ENCODE measurements at places on chromosomes 2 and 18. TPM values are rescaled to one million over a fixed set of nuclear protein-coding genes. Genes with fewer than 3 reads are reported as not detected.

GRCh38 chr2:145538661-145539350 is 1018.9 kb upstream of the ZEB2 start:
- H3K27me3 ChIP-seq = no peaks in the 10 kb centered on the region
- no peaks in the 10 kb centered on the region for H3K4me1 ChIP-seq
- no peak for DNase-seq
- no peaks in the 10 kb centered on the region for H3K36me3 ChIP-seq
- H3K4me3 ChIP-seq = no peak overlapping the region
- no peak overlapping the region for H3K27ac ChIP-seq

DNA sequence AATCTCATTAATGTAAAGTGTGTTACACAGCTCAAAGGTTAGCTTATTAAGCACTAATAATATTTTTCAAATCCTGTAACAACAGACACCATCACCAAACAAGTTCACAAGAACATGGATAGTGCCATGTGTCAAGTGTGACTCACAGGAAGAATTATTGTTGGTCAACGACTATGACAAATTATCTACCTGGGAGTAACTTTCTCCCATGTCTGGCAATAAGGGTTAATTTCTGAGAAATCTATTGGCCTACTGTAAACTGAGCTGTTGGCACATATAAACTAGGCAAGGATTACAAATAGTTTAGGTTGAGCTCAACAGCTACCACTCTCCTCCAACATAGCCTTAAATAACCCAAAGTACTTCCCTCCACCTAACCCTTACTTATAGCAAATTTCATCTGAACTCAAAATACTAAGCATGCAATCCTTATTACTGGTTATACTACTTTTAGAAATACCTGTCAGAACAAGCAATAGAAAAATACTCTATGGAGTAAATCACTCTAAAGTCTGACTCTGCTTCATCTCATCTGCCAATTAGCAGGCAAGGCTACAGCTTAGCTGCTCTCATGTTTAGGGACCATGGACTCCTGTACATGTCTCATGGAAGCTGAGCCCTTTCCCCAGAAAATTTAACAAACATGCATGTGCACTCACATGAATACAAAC is 223.0 kb downstream of the NBAS start:
- no peak overlapping the region for H3K27ac ChIP-seq
- no peaks in the 10 kb centered on the region for H3K4me1 ChIP-seq
- H3K4me3 ChIP-seq = no peak overlapping the region

DNA sequence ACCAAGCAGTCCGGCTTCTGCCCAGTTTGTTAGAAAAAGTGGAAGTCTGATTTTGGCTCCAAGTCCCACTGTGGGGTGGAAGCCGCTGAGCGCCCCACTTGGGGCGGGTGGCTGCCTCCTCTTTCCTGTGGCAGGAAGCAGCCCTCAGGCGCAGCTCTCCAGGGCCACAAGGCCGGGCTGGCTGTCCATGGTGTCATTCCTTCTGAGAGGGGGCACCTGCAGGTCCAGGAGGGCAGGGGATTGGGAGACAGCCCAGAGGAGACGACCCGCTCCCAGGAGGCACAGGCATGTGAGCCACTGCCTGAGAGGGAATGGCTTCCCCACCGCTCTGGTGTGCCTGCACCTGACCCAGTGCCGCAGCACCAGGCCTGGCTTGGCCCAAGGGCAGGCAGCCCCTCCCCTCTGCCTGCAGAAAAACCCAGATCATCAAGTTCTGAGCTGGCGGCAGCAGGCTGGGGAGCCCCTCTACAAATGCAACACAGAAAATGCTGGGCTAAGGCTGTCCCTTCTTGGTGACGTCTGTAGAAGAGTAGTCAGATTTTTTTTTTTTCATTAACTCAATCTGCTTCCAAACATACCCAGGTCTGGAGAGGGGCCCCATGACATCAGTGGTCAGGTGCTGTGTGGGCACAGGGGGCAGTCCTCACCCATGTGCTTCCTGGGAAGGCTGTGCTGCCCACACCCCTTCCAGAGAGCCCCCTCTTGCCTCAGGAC is 38.4 kb downstream of the HS6ST1 start:
- no peaks in the 10 kb centered on the region for H3K27me3 ChIP-seq
- no peak overlapping the region for H3K27ac ChIP-seq
- H3K36me3 ChIP-seq = no peaks in the 10 kb centered on the region
- no peaks in the 10 kb centered on the region for H3K4me1 ChIP-seq
- no peak overlapping the region for H3K4me3 ChIP-seq
- no peak for DNase-seq

- peaks cover 15% of the 10 kb centered on the region for H3K4me1 ChIP-seq
- no peak for DNase-seq
- H3K27ac ChIP-seq = no peak overlapping the region
- H3K4me3 ChIP-seq = no peak overlapping the region
Observed at GRCh38 chr18:50360611-50361010, 14.2 kb upstream of the SKA1 start.

DNA sequence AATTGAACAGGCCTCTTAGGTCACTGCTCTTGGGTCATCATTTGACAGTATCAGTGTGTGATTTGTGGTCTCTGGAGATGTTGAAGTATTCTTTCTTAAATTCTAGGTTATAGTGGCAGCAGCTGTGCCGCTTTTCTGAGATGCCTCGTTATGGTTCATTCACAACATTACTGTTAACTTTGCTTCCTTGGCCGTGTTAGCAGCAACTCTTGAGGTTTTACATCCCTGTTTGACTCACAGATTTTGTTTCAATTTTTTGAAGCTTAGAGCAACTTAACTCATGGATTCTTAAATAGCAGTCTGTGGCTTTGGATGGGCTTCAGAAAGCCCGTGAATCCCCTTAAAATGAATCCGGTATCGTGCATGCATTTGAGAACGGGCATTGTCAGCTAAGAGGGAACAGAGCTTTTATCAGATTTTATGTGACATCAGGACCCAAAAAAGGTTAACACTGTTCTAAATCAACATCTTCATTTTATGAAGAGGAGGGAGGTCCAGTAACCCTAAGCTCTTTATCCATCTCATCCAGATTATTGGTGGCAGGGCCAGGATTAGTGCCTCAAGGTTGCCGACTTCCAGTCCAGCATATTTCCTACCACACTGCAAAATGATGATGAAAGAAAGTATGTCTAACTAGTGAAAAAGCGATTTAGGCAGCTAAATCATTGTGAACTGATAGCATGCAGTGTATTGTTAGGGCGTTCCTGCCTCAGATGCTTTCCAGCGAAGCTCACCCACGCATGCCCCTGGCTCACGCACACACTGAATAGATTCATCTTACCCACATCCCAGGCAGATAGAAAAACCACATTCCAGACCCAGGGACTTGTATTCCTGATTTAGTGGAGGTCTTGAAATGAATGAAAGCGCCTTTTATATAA is 5.1 kb downstream of the TRIB2 start:
- peak; percentile 82 for DNase-seq
- H3K4me3 ChIP-seq = no peak overlapping the region
- H3K27ac ChIP-seq = no peak overlapping the region
- H3K36me3 ChIP-seq = peaks cover 12% of the 10 kb centered on the region
- H3K27me3 ChIP-seq = no peaks in the 10 kb centered on the region
- no peaks in the 10 kb centered on the region for H3K4me1 ChIP-seq

Gene ONECUT2
- 0.04 TPM for total RNA-seq

DNA sequence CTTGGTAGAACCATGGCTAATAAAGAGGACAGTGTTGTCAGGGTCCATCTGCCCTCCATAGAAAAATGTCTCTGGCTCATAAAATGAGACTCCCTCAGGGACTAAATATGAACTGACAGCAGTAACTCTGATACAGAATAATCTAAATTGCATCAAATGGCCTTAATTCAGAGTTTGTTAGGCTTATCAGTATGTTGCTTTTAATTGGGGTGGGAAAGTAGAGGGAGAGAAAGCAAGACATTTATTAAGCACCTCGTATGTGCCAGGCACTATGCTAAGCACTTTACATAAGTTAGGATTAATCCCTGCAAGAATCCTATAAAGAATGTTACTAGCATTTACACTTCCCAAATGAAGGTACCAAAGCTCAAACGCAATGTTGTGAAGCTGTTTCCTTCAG is 115.2 kb downstream of the MMADHC start:
- no peaks in the 10 kb centered on the region for H3K36me3 ChIP-seq
- H3K4me1 ChIP-seq = no peaks in the 10 kb centered on the region
- DNase-seq = no peak
- H3K4me3 ChIP-seq = no peak overlapping the region

DNA sequence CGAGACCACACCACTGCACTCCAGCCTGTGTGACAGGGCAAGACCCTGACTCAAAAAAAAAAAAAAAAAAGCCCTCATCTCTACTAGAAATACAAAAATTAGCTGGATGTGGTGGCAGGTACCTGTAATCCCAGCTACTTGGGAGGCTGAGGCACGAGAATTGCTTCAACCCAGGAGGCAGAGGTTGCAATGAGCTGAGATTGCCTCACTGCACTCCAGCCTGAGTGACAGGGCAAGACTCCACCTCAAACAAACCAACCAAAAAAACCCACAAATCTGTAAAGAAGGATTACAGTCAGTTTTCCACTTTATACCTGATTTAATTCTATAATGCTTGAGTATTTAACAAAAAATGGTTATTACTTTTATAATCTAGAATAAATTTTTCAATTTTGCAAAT is 9.7 kb downstream of the DARS1 start:
- no peak overlapping the region for H3K27ac ChIP-seq
- H3K27me3 ChIP-seq = no peaks in the 10 kb centered on the region
- H3K4me3 ChIP-seq = no peak overlapping the region
- H3K4me1 ChIP-seq = no peaks in the 10 kb centered on the region

- DNase-seq = peak; percentile 6
- no peaks in the 10 kb centered on the region for H3K27me3 ChIP-seq
Observed at GRCh38 chr2:175929850-175930249, 72.2 kb downstream of the LNPK start.

Gene MROH2A
- total RNA-seq = 0.12 TPM

DNA sequence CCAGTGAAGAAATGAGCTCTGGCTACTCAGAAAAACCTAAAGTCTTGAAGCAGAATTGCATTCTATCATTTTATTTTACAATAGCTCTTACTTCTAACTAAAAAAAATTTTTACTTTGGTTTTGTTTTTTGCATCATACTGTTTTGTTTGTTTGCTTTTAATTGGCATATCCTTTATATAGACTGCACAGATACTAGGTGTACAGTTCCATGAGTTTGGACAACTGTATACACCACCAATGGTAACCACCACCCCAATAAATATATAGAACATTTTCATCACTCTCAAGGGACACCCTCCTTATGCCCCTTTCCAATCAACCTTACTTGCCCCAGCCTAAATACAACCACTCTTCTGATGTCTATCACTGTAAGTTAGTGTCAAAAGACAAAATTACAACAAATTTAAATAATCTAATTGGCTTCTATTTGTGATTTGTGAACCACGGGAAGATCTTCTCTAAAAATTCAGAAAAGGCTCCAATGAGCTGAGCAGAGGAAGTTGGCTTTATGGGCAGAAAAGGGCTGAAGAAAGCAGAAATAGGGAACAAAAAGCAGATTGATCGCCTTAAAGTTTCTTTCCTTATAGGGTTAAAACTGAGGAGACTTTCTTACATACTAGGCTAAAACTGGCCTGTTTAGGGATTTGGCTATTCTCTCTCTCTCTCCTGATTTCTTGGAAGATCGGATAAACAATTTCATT is 22.2 kb upstream of the SOS1 start:
- H3K27ac ChIP-seq = no peak overlapping the region

DNA sequence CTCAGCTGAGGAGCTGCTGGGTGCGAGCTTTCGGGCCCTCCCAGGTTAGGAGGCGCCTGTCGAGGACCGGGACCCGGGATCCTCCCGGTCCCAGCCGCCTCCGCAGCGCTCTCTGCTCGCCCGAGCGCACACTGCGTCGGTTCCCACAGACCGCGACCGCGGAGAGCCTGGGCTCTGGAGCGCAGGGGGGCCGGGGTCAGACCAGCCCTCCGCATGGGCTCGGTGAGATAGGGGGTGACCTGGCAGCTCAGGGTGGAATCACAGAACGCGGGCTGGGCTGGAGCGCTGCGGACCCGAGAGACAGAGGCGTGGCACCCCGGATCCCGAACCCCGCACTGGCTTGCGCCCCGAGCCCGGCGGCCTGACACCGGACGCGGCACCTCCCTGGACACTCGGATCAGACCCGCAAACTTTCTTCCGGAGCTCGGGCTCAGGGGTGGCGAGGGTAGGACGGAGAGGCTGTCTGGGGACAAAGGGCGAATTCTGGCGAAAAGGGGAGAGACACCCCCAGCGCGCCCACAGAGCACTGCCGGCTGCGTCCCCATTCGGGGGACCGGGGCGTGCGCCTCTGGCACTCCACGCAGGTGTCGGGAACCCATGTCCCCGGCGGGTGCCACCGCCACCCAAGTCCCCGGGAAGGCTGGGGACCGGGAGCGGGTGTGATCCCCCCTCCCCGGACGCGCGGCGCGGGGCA is 612 bp downstream of the DIPK1C start:
- peaks cover 67% of the 10 kb centered on the region for H3K27me3 ChIP-seq
- no peak for DNase-seq
- H3K4me3 ChIP-seq = peak overlapping the region; percentile 39
- no peaks in the 10 kb centered on the region for H3K36me3 ChIP-seq
- H3K27ac ChIP-seq = no peak overlapping the region

GRCh38 chr2:65382776-65383357 is 49.5 kb downstream of the SPRED2 start:
- no peak overlapping the region for H3K4me3 ChIP-seq
- no peak overlapping the region for H3K27ac ChIP-seq
- no peaks in the 10 kb centered on the region for H3K36me3 ChIP-seq
- H3K4me1 ChIP-seq = peaks cover 4% of the 10 kb centered on the region
- H3K27me3 ChIP-seq = no peaks in the 10 kb centered on the region
- peak; percentile 87 for DNase-seq

Gene PLB1
- 0.39 TPM for total RNA-seq

Gene RESP18
- not detected for total RNA-seq

DNA sequence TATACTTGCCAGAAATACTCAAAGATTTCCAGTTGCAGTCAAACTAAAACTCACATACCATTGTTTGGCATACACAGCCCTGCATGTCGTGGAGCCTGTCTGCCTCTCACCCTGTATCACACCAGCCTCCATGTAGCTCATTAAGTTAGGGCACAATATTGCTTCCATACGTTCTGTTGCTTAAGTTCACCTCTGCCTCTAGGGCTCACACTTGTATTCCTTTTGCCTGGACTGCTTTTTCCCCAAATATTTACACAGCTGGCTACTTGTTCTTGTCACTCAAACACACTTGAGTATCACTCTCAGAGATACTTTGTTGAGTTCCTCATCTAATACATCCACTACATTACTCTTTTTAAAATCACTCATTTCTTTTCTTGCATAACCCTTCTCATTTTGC is 83.1 kb downstream of the PTH2R start:
- no peaks in the 10 kb centered on the region for H3K4me1 ChIP-seq
- DNase-seq = no peak
- H3K27ac ChIP-seq = no peak overlapping the region
- H3K36me3 ChIP-seq = no peaks in the 10 kb centered on the region
- no peak overlapping the region for H3K4me3 ChIP-seq
- no peaks in the 10 kb centered on the region for H3K27me3 ChIP-seq

Gene NCKAP5
- total RNA-seq = 0.21 TPM

- no peaks in the 10 kb centered on the region for H3K4me1 ChIP-seq
- no peaks in the 10 kb centered on the region for H3K36me3 ChIP-seq
- H3K27me3 ChIP-seq = peaks cover 15% of the 10 kb centered on the region
- DNase-seq = no peak
- no peak overlapping the region for H3K27ac ChIP-seq
Observed at GRCh38 chr2:198033626-198034025, 229.2 kb downstream of the PLCL1 start.
